ENCODE measurements at places on chromosomes 16 and 17.

GRCh38 chr17:15943971-15944758 lies 765 bp upstream of the ADORA2B start:
- ATAC-seq, result no peak

- ATAC-seq, result no peak
Observed at GRCh38 chr17:55210292-55210691, 54.5 kb upstream of the HLF start.

GRCh38 chr17:17724307-17725010 lies 43.2 kb downstream of the RAI1 start:
- ATAC-seq, result no peak

DNA sequence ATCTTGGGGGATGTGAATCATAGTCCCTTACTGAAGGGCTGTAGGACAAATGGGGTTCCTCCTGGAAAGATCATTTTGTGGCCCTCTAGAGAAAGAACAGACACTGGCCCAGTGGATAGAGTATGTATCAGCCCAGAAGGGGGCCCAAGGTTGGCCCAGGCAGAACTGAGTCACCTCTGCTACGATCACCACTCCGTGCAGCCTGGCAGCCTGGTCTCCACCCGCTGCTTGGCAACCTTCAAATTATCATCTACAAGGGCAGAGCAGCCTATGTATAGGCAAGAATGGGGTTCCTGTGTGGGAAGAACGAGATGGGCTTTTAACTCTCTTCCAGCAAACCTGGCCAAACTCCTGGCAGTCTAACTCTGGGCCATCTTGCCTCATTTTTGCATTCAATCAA lies 61.9 kb downstream of the GSG1L start:
- no peak for ATAC-seq

- ATAC-seq, result no peak
Observed at GRCh38 chr16:54685682-54686081, 245.0 kb upstream of the IRX5 start.

- no peak for ATAC-seq
Observed at GRCh38 chr17:51124640-51125503, 4.2 kb upstream of the SPAG9 start.

DNA sequence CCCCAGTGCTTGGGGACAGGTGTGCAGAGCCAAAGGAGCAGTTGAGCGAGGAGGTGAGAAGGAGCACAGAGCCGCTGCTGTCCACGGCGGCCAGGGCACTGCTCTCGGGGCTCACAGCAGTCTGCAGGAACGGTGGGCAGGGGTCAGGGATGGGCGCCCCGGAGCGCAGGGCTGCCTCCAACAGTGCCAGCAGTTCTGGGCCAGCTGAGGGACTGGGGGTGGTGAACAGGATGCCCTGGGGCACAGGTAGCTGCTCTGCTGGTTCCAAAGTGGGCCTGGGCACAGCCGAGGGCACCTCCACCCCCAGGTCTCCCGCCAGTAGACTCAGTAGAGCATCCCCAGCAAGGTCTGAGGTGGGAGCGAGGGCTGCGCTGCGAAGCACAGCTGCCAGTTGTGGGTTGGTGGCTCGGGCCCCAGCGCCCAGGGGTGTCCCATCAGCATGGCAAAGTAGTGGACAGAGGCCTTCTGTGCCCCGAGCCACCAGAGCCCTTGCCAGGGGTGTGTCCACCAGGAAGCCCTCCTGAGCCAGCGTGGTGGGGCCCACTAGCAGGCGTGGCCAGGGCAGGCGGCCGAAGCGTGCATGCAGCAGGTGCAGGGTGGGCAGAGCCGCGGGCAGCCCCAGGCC lies 1.9 kb downstream of the GGT6 start:
- no peak for ATAC-seq

- ATAC-seq, result no peak
Observed at GRCh38 chr16:10938321-10938720, 3.9 kb downstream of the DEXI start.
